Iris pigment epithelial cell (primary cell): ENCODE measurements at places on chromosomes 16 and 17.

- DNase-seq = no peak
Observed at GRCh38 chr17:79014158-79014758, 4.7 kb upstream of the CANT1 start.

DNA sequence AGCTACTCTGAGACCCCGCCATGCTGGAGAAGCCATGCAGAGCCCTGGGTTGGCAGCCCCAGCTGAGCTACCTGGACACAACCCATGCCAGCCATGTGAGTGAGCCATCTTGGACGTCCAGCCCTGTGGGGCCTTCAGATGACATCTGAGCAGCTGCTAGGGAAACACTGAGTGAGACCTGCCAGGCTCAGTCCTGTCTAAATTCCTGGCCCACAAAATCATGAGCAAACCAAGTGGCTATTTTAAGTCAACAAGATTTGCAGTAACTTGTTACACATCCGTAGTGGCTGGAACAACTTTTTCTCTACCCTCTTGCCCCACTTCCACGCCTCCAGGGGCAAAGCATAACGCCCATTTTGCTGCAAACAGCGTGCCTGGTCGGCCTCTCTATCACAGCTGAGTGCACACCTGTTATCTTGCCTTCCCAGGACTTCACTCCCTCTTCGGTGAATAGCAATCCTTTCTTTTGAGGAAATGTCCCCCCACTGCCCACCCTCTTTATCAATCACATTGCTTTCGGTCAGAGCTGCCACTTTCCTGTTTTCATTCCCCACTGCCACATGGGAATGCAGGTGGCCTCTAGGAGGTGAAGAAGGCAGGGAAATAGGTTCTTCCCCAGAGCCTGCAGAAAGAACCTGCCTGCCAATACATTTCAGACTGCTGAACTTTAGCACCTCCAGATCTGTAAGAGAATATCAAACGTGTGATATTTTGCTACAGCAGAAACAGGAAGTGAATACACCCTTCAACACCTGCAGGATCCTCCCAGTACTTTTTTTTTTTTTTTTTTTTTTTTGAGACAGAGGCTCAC, 7.4 kb upstream of the SCIMP start:
- DNase-seq = no peak

GRCh38 chr16:30660424-30661261, 2.4 kb downstream of the FBRS start:
- peak; percentile 68 for DNase-seq

- no peak for DNase-seq
Observed at GRCh38 chr16:65697065-65697464, 575.2 kb upstream of the CDH11 start.

DNA sequence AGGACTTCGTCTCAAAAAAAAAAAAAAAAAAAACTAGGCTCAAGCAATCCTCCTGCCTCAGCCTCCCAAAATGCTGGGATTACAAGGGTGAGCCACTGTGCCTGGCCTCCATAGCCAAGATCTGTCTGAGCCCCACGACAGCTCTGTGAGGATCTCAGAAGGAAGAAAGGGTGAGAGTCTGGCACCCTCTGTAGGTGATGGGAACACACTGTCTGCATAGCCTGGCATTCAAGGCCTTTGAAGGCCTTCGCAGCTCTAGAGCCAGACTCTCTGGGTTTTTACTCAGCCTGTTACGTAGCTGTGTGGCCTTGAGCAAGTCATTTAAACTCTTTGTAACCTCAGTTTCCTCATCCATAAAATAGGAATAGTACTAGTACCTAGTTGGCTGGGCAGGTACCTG, 6.3 kb upstream of the XPO6 start:
- DNase-seq = peak; percentile 71

DNA sequence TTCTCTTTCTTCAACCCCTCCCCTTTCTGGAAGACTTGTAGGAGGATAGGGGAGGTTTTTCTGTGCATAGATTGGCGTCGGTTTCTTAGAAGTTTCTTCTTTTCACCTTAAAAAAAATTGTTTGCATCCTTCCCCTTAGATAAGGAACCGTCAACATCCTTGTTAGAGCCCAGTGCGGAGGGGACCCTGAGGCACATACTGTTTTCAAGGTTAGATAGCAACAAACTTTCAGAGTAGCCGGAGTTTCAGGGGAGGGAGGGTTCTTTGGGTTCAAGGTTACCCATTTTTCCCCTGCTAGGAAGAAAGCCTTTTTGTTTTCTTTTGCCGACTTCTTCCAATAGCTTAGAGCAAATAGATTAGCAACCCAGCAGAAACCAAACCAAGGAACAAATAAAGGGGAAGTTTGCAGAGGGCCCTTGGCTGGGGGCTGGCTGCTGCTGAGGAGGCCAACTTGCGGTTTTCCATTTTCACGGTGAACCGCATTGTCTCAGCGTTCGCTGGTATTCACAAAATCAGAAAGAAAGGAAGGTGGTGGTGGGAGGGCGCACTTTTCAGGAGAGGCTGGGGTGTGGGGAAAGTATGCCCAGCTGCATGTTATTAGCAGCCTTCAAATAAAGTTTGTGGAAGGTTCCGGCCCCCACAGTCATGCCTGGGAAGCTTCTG, 28.8 kb downstream of the MSI2 start:
- DNase-seq = peak; percentile 20

- DNase-seq = peak; percentile 39
Observed at GRCh38 chr16:48371393-48371780, 13.8 kb downstream of the SIAH1 start.

- DNase-seq = no peak
Observed at GRCh38 chr16:10868104-10868595, 8.9 kb upstream of the CIITA start.

DNA sequence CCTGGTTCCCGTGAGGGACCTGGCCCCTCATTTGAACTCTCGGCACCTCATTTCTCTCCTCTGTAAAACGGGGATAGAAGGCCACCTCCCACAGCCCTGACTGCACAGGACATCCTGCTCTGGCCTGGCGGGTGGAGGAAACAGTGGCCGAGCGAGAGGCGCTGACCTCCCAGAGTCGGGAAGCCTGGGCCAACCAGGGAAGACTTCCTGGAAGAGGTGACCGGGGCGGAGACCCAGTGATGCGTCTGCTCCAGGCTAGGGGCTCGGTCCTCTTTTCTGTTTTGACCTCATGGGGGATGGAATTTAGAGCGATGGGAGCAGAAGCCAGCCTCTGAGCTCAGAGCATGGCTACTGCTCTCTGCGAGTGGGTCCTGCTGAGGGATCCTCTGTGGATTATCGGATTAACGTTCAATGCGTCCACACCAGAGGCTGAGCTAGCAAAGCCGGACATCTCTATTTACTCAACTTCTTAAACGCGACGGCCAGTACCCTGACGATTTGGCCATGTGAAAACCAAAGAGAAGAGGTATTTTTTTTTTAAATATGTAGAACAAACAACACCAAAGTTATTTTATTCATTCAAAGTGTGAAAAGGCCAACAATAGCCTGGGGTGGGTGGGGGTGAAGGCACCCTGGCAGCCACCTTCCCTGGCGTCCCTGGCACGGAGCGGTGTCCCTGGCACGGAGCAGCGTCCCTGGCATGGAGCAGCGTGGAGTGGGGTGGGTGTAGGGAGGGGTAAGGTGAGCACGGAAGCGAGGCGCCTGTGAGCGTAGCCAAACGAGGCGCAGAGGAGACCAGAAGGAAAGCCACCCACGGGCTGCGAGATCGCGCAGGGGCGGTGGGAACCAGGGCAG, 9.2 kb upstream of the MSLN start:
- no peak for DNase-seq

GRCh38 chr17:43369986-43370385, 28.8 kb upstream of the ARL4D start:
- no peak for DNase-seq

- peak; percentile 53 for DNase-seq
Observed at GRCh38 chr17:40124279-40125141, 2.7 kb downstream of the MSL1 start.

GRCh38 chr17:51015145-51015558, 105.5 kb downstream of the SPAG9 start:
- peak; percentile 23 for DNase-seq

DNA sequence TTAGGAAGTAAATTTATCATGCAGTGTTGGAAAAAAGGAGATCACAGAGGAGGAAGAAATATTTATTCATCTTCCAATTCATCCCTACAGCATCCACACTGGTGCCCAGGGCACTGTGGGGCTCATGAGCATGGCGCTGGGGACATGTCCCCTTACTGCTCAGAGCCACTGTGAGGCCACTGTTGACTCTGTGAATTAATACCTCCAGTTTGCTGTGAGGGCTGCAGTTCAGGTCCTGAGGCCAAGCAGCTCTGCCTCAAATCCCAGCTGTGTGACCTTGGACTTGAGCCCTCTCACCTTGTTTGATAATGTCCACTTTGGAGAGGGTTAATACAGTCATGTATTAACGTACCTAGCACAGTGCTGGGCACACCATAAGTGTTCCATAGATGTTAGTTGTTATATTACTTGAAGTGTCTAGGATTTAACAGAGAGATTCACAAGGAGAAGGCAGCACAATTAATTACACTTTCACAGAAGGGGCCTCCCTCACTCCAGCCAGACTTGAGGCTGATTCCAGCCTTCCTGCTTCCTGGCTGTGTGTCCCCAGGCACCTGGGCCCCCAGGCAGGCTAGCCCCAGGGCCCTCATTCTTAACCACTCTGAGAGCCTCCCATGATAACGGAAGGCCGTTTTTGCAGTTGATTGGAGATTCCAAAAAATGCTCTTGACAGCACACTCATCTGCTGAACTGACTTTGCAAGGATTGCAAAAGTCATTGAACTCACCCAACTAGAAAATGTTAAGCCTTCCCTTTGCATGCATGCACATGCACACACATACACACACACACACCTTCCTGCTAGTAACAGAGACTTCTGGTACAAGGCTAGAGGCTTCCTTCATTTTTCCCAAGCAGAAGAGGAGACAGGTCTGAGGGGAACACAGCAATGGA, 29.4 kb downstream of the KATNIP start:
- DNase-seq = peak; percentile 52

- DNase-seq = no peak
Observed at GRCh38 chr17:50046179-50046578, 9.7 kb upstream of the ITGA3 start.

DNA sequence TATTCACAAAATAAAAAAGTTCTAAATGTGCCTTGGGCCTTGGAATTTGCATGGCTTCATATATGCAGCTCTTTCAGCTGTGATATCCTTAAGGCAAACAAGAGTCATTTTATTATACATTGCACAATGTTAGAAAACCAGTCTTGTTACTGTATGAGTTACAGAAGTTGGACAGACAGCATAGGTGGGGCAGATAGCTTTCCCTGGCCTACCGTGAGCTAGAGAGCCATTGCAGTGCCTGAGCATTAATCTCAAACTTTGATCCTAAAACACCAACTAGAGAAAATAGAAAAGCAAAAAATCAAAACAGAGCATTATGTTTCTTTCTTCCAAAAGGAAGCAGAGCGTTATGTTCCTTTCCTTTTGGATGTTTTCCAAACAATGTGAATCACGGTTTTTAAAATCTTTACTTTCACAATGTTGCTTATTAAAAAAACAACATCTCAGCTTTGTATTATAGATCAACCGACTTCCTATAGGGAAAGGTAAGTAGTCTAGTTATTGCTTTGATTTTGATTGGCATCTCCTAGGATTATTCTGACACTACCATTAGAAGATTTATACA, 32.2 kb downstream of the ARHGAP44 start:
- peak; percentile 22 for DNase-seq

DNA sequence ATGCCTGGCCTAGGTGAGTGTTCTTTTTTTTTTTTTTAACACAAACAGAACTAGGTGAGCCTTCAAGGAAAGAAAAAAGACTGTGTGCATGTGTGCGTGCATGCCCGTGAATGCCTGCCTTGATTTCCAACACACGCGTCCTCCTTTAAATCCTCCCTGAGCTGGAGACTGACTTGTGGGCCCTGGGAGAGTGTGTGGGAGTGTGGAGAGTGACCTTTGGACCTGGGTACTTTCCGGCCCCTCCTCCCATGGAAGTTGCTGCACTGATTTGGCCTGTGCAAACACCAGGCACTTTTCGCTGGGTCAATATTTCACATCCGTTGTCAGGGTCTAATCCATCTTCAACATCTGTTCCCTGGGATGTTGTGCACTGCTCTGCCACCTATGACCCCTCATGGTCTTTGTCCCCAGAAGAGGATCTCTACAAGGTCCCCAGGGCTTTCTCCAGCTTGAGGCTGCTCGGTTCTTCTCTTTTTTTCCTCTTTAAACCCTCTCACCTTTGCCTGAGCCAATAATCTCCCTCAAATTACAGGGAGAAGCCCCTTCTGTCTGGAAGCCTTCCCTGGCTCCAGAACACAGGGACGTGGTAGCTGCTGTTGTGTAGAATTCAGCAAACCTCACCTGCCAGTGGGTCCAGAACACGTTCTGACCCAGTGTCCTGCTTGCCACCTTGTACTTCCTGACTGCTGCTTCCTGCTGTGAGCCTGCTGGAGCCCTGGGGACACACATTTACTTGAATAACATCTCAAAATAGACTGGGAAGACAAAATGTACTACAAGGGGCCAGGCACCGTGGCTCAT, 20.8 kb upstream of the ATP5MC1 start:
- DNase-seq = no peak

- no peak for DNase-seq
Observed at GRCh38 chr17:1496869-1497268, 4.4 kb upstream of the MYO1C start.

DNA sequence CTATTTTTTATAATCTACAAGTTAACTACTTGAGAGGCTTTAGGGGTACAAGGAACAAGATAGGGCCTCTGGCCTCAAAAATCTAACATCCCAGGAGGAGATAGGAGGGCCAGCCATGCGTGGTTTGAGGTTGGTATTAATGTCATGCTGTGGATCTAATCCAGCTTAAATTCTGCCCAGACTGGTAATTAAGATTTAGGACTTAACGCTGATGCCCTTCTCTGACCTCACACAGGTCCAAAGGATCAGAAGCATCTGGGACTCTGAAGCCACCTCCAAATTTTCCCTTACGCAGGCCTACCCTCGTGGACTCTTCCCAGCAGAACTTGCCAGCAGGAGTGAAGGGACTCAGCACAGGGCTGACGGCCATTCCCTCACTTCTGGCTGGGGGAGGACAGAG, 15.1 kb downstream of the SLC6A4 start:
- DNase-seq = no peak

DNA sequence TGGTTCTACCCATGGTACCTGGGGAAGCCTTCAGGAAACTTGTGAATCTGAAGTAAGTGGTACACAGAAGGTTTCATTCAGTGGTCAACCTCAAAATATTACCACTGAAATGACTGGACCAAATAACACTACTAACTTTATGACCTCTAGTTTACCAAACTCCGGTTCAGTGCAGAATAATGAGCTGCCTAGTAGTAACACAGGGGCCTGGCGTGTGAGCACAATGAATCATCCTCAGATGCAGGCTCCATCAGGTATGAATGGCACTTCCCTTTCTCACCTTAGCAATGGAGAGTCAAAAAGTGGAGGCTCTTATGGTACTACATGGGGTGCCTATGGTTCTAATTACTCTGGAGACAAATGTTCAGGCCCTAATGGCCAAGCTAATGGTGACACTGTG, 55.9 kb upstream of the SLC5A11 start:
- no peak for DNase-seq

GRCh38 chr17:13030056-13030455, 12.2 kb upstream of the ELAC2 start:
- DNase-seq = no peak

DNA sequence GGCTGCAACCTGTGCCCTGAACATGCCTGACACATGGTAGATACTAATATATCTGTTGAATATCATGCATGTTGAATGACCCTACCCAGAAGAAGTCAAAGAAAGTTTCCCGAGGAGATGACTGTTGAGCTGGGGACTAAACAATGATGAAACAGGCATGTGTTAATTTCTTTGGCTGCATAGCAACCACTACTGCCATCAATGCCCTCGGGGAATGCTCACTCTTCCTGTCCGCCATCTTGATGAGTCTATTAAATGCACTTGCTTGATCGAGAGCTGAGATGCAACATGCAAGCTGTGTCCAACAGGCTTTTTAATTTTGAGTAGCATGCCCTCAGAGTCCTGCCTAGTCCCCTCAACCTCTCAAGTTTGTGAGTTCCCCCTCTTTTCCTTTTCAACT, 31.3 kb downstream of the GRIN2A start:
- no peak for DNase-seq
